ENCODE measurements at places on chromosomes 11 and 22.

DNA sequence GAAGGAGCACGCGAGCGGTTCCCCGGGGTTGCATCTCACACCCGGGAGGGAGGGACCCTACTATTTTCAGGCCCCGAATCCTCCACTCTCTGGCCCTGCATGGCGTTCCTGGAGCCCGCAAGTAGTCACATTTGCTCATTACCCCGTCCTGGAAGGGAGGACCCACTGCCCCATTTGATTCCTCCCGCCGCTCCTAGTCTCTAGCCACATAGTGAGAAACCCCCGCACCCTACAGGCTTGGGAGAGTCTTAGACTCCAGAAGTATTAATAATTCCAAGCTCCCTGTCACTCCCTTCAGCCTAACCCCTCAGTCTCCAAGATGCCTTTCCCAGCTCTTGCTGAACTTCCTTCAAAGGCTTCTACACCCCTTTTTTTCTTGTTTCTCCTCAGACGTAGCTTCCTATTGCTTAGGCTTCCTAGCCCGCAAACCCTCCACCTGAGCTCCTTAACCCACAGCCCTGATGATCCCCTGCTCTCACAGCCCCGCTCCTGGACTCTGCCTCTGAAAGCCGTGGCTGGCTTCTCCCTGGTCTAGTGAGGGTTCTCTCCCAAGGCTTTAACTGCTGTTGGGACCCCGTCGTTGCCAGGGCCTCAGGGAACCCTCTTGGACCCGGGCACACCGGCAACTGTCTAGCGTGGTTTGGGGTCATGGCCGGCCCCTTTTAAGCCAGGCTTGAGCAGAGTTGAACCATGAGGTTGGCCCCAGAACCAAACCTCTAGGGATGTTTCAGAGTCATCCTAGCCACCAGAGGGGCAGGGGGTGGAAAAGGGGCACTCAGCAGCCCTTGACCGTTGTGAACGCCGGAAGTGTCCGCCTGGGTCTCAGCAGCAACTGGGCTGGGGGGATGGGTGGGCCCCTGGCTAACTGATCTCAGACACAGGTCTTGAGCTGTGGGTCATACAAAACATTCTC lies 862 bp downstream of the GGA1 start:
- DNase-seq: no peak

GRCh38 chr22:35542157-35542938 lies 1.7 kb downstream of the RASD2 start:
- DNase-seq: no peak

- no peak for DNase-seq
Measured at GRCh38 chr22:30695351-30695851, 727 bp downstream of the OSBP2 start.

- DNase-seq: no peak
Measured at GRCh38 chr11:61023086-61023965, 51.8 kb downstream of the CD6 start.

GRCh38 chr11:10451426-10452116 lies 3.5 kb upstream of the AMPD3 start:
- DNase-seq: no peak

DNA sequence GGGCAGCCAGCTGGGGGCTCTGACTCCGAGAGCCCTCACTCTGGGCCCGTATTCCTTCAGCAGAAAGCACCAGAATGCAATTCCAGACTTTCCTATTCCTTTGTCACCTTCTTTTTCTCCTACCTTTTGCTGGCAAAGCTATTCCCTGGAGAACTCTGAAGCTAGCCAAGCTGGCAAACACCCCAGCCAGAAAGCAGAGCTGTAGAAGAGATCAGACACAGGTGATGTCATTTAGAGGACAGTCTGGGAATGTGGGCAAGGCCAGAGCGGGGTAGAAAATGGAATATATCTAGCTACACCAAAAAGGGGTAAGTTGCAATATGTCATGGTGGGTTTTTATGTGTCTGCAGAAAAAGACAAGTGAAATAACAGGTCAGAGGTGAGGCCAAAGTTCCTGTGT lies 205.1 kb downstream of the NXPE2 start:
- no peak for DNase-seq

DNA sequence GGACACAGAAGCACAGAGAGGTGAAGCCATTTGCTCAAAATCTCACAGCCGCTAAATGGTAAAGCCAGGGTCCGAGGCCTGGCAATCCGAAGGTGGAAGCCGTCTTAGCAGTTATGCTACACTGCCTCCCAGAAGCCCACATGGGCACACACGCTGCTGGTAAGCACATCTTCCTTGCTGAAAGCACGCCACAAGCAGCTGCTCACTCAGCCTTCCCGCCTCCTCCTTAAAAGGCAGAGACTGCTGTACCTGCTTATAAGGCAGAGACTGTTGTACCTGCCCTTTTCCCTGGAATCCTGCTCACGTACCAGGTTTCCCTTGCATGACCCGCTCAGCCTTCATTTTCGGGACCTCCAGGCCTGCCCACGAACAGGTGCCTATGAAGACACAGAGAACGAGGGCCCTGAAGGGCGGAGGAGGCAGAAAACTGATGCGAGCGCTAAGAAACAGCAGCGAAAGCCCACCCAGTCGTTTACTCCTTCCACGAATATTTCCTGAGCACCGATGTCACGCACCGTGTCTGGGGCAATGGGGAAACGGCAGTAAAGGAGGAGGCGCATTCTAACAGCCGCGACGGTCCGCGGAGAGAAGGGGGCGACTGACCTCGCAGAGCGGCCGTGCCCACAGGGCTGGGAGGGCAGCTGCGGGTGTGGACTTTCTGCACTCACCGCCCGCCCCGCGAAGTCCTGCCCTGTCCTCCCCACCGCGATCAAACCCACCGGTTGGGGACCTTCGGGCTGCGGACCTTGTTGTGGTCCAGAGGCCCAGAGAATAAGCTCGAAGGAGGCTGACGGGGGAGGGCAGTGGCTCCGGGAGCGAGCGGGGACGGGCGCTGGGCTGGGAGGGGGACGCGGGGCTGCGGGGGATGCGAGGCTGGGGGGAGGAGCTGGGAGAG lies 13.0 kb downstream of the SPATA19 start:
- no peak for DNase-seq

DNA sequence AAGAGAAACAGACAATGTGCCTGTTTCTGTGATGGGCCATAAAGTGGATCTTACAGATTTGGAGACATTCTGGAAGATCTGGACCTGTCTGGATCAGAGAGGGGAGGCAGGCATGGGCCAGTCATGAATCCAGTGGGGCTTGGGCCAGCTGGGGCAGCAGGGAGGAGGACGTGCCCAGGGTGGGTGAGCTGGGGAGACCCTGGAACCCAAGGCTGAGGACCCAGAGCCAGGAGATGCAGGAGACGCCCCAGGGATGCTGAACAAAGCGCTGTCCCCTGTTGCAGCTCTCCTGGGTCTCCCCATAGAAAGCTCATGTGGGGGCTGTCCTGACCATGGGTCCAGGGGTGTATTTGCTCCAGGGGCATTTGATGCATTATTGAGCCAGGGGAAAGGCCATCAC lies 1.5 kb upstream of the APOBEC3A start:
- DNase-seq: no peak

DNA sequence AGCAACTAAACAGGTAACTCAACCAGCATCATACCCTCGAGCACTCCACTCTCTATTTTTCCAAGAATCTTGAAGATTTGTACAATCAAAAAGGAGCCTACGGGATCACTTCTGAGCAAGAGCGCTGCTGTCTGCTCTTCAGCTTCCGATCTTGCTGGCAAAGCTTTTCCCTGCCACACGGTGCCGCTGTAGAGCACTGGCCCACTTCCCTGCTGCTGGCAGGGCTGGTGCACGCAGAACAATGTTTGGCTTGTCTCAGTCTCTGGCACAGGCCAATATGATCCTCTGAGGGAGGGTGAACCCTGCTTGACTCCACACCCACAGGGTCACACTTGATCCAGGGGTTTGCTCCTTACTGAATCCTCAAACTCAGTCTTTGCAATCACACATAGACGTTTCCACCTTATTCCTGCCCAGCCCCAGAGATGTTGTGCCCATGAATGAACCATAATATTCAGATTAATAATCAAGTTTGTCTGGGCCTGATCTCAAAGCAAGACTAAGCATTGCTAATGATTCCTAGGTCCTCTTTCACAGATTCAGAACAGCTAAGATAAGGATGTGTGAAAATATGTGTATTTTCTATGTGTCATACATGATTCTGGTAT lies 536.6 kb downstream of the SOX6 start:
- peak; percentile 74 for DNase-seq

- DNase-seq: no peak
Measured at GRCh38 chr11:33258631-33259205, 1.5 kb downstream of the HIPK3 start.

- no peak for DNase-seq
Measured at GRCh38 chr11:117607449-117607848, 189.6 kb downstream of the DSCAML1 start.

DNA sequence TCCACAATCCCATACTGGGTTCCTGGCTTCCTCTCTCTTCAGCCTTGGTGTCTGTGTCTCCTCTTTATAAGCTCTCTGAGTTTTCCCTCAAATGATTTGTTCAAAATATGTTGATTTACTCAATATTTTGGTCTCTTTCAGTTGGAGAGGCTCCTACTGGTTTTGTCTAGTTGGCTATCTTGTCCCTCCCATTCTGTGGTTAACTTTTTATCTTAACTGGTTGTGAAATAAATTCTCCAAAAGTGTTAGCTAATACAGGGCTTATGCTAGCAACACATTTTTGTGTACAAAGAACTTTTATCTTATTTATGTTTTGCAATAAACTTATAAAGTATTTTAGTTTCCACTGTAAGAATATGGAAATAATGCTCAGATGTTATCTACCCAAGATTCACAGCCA lies 200.9 kb downstream of the AASDHPPT start:
- DNase-seq: no peak

DNA sequence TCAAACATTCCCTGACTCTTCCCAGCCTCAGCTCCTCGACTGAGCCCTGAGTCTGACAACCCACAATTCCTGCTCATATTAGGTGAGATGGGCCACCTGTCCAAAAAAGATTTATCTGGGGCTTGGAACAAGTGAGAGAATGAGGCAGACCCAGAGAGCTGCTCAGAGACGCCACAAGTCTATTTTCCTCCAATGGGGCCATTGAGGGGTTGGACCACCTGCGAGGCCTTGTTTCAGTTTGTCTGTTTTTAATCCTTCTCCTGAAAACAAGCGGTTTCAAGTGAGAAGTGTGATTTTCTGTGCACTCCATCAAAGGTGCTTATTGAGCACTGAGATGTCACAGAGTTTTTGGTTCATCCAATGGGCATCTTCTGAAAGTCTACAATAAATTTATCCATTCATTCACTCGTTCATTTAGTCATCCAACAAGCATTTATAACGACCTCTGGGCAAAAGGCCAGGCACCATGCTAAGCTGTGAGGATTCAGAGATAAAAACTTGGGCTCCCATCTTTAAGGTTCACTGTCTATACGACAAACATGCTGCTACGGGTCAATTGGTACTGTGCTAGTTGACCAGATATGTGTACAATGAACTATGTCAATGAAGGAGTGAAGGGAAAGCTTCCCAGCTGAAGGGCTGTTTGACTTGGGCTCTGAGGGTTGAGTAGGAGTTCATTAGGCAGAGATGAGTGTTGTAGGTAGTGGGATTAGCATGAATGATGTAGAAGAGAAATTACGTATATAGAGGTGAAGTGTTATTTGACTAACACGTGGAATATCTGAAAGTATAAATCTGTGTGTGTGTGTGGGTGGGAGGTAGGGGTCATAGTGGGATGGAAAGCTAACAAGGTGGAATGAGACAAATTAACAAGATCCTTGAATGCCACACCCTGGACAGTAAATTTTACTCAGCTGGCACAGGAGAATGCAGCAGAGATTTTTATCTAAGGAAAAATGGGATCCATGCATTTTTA lies 168.9 kb downstream of the MIAT start:
- DNase-seq: no peak

DNA sequence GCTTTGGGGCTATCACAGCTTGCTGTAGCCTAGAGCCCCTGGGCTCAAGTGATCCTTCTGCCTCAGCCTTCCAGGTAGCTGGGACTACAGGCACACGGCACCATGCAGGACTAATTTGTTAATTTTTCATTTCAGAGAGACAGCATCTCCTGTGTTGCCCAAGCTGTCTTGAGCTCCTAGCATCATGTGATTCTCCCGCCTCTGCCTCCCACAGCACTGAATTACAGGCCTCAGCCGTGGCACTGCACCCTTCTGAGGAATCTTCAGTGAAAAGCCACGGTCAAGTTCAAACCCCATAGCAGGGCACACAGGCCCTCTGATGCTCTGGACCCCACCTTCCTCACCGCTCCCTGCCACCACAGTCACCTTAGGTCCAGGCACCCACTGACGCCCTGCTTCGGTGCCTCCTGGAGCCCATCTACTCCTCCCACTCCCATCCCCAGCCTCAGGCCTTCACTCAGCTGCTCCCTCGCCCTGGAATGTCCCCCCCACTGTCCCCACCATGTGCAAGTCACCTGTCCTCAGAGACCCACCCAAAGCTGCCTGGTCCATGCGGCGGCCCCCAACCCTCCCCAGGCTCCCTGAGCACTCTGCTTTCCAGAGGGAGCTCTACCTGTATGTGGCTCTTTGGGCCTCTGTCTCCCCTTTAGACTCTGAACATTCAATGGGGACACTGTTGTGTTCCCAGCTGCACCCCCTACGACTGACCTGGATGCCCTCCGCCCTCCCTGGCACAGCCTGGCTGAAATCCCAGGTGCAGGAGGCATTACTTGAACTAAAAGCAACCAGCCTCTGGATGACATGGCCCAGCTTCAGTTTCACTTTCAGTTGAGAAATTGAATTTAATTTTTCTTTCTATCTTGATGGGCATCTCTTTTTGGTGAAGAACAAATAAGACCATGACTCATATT lies 1.6 kb downstream of the APOL2 start:
- DNase-seq: no peak

GRCh38 chr11:86876716-86877234 lies 76.4 kb downstream of the PRSS23 start:
- no peak for DNase-seq

- no peak for DNase-seq
Measured at GRCh38 chr22:42881298-42881697, 24.2 kb upstream of the ARFGAP3 start.

DNA sequence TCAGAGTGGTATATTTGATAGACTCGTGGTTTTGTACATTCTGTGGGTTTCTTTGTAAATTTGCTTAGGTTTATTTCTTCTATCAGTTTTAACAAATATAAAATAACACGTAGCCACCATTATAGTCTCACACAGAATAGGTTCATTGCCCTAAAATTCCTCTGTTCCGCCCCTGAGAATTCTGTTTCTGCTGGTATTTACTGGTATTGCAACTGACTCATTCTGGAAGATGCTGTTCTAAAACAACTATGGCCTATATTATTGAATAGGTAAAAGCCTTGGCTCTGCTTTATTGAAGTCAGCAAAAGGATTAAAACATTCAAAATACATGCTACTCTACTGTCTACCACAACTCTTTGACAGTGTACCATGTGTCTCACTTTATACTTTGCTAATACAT lies 119.1 kb upstream of the CHORDC1 start:
- no peak for DNase-seq

DNA sequence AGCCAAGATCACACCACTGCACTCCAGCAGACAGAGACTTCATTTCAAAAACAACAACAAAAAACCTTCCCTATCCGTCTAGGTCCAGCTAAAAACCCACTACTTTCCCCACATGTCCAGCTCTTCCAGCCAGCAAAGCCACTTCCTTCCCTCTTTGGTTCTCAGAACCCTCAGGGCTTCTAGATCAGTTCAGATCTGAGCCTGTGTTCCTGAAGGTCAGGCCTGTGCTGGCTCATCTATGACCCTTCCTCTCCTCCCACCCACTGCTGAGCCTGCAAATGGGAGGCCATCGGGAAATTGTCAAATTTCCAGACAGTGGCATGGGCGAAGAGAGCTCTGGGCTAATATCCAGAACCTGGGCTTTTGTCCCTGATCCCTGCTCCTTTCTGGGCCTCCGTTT lies 37.8 kb downstream of the SLCO2B1 start:
- no peak for DNase-seq

Data from ascending aorta (tissue), 2 donors.